ENCODE measurements at places on chromosomes 13 and 19.

GRCh38 chr19:30719999-30720345 is 347.8 kb downstream of the ZNF536 start:
- no peak for DNase-seq

- DNase-seq: no peak
Observed at GRCh38 chr13:34657716-34658115, 284.4 kb upstream of the NBEA start.

DNA sequence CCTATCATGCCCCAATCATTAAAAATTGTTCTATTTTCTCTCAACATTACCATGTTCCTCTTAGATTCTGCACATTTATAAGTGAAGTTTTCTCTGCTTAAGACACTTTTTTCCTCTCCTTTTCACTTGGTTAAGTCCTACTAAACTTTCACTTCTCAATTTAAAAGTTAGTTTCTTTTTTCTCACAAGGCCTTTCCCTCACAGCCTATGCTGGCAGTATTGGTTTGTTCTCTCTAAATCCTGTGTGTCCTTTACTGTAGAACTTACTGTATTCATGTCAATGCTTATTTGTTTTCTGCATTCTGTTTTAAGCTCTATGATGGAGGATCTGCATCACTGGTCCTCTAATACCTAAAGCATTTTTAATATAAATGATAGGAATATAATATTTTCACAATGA is 2816.6 kb downstream of the PCDH9 start:
- no peak for DNase-seq

- DNase-seq: no peak
Observed at GRCh38 chr13:78393286-78394142, 209.8 kb downstream of the POU4F1 start.

GRCh38 chr19:42255766-42256745 is 1.1 kb upstream of the ERF start:
- peak; percentile 84 for DNase-seq

DNA sequence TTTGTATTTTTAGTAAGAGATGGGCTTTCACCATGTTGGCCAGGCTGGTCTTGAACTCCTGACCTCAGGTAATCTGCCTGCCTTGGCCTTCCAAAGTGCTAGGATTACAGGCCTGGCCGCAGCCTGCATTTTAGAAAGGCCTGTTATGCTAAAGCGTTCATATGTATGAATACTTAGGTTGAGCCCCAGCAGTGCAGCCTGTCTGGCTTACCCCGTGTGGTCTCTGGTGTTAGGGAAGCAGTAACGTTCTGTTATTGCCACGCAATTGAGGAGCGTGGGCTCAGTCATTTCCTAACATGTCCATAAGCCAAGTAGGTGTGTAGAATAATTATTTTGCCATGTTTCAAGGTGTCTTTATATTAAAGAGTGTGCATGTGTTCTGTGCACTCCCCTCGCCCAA is 14.3 kb downstream of the HNRNPM start:
- DNase-seq: no peak
